Smooth muscle cell of the brain vasculature (primary cell): ENCODE measurements at places on chromosomes 11 and 22.

- no peak for DNase-seq
Observed at GRCh38 chr11:129440028-129440713, 64.5 kb downstream of the BARX2 start.

- no peak for DNase-seq
Observed at GRCh38 chr22:48667289-48667688, 1160.4 kb downstream of the BRD1 start.

- DNase-seq = no peak
Observed at GRCh38 chr11:13298765-13299164, 21.2 kb downstream of the BMAL1 start.

DNA sequence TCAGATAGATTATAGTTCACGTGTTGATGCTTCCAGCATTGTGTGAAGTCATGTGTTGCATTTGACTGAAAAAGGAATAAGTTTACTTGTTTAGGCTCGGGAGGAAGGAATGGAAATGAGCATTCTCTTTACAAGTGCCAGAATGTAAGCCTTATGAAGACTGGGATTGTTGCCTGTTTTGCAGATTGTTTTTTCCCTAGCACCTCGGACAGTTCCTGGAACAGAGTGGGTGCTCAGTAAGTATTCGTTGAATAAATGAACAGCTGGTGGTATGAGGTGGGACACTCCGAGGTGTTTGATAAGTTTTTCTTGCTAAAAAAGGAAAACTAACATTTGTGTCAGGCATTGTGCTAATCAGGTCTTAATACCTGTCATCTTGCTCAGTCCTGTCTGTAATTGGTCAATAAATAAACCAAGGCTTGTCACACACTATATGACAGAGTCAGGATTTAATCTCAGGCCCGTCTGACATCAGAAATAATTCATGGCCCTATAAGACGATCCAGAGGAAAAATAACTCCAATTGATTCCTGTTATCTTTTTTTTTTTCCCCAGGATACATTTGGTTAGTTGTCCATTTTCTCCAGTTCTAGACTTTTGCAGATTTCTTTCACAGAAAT, 304.7 kb downstream of the NELL1 start:
- no peak for DNase-seq

DNA sequence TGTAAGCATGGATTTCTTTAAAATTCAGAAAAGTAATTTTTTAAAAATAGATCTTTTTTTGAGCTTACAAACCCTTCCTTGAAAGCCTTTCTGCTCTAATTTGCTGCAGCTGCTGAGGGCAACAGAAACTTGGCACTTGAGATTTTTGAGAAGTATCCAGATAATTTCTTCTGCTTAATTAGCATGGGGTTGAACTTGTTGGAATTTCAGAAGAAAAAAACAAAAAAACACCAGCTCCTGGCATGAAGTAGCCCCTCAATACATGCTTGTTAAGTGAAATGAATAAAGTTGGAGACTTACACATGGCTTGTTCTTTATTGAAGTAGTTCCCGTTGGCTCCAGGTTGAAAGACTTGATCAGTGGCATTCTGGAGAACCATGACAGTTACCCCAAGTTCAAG, 331.4 kb upstream of the RAG2 start:
- DNase-seq = no peak
